ENCODE measurements at places on chromosomes 2 and 18.

GRCh38 chr2:192416060-192416459 is 221.3 kb upstream of the TMEFF2 start:
- no peak for DNase-seq

DNA sequence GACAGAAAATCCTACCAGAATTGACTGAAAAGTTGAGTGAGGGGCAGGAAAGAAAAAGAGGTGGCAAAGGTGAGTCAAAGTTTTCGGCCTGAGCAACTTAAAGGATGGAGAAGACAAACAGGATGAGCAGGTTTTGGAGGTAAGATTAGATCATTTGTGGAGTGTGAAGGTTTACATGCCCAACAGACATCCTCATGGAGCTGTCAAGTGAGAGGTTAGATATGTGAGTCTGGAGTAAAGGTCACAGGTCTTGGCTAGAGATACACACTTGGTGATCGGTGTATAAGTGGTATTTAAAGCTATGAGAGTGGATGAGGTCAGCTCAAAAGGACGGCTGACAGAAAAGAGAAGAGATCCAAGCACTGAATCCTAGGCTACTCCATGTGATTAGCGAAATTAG is 11.1 kb upstream of the MYL12A start:
- DNase-seq = no peak

DNA sequence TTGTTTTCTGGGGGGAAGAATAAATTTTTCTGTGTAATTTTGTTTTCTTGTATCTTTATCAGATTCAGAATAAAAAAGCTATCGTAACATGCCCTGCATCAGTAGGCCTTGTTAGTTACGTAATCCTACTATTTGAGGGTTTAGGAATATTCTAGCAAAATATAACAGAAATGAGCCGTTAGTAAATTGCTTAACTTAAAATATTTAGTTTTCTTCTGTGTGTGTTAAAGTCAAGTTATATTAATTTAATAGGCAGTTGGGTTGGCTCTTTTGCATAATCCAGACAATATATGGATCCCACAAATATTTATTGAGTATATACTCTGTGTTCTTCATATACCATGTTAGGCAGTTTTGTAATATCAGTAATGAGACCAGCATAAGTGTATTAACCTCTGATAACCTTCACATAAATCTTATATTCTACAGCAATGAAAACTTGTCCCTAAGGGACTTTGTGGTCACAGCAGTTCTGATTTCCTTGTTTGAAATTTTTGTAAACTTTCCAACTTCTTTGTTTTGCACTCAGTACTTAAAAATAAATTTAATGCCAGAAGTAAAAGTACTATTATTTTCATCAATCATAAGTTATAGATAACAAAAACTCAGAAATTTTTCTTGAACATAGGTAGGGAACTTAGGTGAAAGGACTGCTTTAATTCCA is 151.9 kb downstream of the FMNL2 start:
- DNase-seq = no peak

GRCh38 chr2:100903534-100904258 is 83.8 kb downstream of the NPAS2 start:
- no peak for DNase-seq

- DNase-seq = peak; percentile 80
Measured at GRCh38 chr2:20065885-20066602, 14.6 kb upstream of the LAPTM4A start.

DNA sequence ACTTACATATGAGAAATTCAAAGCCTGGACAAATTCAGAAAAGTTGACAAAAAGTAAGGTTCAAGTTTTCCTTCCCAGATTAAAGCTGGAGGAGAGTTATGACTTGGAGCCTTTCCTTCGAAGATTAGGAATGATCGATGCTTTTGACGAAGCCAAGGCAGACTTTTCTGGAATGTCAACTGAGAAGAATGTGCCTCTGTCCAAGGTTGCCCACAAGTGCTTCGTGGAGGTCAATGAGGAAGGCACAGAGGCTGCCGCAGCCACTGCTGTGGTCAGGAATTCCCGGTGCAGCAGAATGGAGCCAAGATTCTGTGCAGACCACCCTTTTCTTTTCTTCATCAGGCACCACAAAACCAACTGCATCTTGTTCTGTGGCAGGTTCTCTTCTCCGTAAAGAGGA is 17.0 kb downstream of the SERPINB8 start:
- DNase-seq = no peak

DNA sequence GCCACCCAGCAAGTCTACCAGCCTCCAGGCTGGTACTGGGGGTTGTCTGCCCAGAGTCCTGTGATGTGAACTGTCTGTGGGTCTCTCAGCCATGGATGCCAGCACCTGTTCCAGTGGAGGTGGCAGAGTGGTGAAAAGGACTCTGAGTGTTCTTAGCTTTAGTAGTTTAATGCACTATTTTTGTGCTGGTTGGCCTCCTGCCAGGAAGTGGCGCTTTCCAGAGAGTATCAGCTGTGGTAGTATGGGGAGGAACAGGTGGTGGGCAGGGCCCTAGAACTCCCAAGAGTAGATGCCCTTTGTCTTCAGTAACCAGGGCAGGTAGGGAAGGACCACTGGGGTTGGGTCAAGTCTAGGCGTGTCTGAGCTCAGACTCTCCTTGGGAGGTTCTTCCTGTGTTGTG is 356.7 kb downstream of the STK39 start:
- peak; percentile 19 for DNase-seq

GRCh38 chr2:163135256-163135655 is 296.7 kb upstream of the KCNH7 start:
- DNase-seq = no peak

GRCh38 chr2:43030551-43031307 is 195.7 kb downstream of the ZFP36L2 start:
- DNase-seq = no peak

- peak; percentile 32 for DNase-seq
Measured at GRCh38 chr2:184597571-184597991, 748 bp upstream of the ZNF804A start.

GRCh38 chr18:71809711-71810110 is 734.4 kb downstream of the CBLN2 start:
- peak; percentile 3 for DNase-seq

- no peak for DNase-seq
Measured at GRCh38 chr18:74416124-74416523, 41.0 kb downstream of the DIPK1C start.

GRCh38 chr2:29071032-29071975 is 3.0 kb downstream of the PCARE start:
- DNase-seq = no peak

- no peak for DNase-seq
Measured at GRCh38 chr2:148802448-148803220, 72.4 kb upstream of the KIF5C start.

- no peak for DNase-seq
Measured at GRCh38 chr2:11009891-11010290, 98.2 kb downstream of the KCNF1 start.

DNA sequence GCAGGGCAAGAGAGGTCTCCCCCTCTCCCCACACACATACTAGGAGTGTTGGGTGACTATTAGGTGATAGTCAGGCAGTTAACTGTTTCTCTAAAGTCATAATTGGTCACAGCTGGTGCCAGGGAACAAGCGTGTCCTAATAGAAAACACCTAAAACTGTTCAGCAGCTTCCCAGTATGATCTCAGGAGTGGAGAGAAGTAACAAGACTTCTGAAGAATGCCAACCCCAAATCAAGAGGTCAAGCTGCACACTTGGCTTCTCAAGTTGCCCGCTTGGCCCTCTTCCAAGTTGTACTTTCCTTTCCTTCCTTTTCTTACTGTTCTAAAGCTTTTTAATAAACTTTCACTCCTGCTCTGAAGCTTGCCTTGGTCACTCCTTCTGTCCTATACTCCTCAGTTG is 22.4 kb upstream of the STAT1 start:
- no peak for DNase-seq

DNA sequence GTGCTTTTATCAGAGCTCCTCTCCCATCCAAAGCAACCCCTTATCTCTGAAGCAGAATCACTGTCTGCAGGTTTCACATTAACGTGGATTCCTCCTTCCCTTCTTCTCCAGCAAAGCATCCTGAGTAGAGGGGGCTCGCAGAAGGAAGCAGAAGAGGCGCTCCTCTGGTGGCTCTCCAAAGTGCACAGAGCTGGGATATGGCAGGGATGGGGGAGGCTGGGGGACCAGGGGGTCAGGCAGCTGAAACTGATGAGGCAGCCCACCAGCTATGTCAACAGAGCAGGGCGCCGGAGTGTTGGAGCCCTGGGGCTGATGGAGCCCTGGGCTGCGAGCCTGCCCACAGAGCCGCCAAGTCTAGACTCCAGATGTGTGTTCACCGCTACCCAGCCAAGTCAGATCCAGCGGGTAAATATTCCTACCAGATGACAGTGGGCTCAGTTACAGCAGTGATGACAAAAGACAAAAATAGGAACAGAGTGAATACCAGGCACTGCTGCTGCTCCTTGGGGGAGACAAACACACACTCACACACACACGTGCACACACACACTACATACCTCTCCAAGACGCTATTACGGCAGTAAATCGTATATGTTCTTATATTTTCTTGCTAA is 678.3 kb upstream of the ID2 start:
- no peak for DNase-seq

DNA sequence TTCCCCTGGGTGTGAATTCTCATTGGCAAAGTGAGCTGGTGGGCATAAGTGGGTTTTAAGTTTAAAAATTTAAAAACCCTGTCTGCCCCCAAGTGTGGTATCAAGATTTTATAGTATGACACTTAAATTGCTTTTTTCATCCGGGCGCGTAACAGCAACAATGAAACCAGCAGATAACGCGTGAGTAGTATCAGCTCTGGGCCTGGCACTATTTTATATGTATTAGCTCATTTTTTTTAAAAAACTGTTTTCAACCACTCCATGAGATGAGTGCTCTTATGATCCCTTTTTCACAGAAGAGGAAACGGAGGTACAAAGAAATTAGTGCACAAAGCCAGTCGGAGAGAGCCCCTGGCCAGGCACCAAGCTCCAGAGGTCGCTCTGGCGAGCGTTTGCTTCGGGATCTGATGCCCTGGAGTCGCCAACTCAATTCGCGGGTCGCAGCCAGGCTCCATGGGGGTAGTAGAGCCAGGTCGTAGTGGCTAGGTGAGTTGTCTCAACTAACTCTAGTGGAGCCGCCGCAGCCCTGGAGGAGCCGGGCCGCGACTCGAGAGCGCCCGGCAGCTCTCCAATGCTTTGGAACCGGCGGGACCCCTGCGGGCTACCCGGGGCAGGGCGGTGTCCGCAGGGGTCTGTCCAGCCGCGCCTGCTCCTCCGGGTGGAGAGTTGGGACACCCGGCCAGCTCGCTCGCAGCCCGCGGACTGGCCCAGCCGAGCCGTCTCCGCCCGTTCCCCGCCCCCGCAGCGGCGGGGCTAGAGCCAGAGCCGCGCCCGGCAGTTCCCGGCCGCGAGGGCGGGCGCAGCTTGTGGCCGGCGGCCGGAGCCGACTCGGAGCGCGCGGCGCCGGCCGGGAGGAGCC is at the start of gene IL1R1:
TSS of gene IL1R1 (plus strand) at position 777 of the 859 bp plus-strand sequence. CDS start 14,979 bp downstream, outside the sequence.
- no peak for DNase-seq

GRCh38 chr2:104976603-104977120 is 61.2 kb upstream of the MRPS9 start:
- DNase-seq = no peak

- DNase-seq = no peak
Measured at GRCh38 chr2:58140508-58141072, 94.0 kb downstream of the VRK2 start.

GRCh38 chr18:63135101-63135500 is 184.5 kb downstream of the BCL2 start:
- no peak for DNase-seq

DNA sequence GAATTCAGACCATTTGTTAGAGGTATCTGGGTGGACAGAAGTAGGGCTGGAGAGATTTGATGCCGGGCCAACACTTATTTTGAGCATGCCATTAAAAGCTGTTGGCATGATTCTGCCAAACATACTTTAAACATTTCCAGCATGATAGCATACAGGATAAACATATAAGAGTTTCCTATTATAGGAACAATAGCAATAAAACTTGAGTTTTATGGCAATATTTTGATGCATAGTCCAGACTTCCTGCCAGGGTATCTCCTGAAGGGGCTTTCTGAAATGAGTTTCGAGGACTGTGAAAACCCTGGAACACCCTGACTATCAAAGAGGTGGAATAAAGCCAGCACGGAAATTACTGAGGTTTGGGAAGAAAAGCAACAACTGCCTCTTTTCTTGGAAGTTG is 1398.0 kb upstream of the NXPH2 start:
- DNase-seq = no peak

GRCh38 chr18:35095983-35096676 is 54.9 kb downstream of the MAPRE2 start:
- DNase-seq = no peak

All from DMS153 (cell line).